ENCODE measurements at places on chromosomes 7 and 10.

- DNase-seq = no peak
Observed at GRCh38 chr7:48505051-48505450, 333.8 kb downstream of the ABCA13 start.

DNA sequence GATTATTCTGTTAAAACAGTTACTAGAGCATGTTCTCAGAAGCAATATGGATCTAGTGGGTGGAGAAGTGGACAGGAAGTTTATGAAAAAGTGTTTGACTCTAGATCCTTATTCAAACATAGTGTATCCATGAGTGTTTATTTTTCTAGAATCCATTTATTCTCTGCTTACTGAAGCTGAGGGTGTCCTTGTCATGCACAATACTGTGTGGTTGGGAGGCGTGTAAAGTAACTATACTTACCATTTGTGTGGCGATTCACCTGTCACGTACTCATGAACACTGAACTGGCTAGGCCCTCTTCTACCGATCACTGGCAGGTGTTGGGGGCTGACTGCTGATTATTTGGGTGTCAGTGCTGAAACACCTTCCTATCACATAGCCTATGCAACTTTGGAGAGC lies 74.0 kb downstream of the POU6F2 start:
- DNase-seq = no peak

DNA sequence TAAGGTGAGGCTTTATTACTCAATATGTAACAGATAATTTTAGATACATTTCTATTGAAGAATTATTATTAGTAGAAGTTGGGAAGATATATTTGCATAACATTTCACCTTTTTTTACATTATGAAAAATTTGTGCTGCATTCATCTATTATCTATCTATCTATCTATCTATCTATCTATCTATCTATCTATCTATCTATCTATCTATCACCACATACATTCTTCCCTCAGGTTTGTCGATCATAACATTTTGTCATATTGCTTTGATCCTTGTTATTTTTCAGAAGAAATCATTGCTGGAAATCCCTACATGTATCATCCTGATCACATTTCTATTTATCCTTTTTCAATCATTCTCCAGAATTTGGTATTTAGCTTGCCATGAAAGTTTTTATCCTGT lies 49.3 kb upstream of the CALCR start:
- no peak for DNase-seq

DNA sequence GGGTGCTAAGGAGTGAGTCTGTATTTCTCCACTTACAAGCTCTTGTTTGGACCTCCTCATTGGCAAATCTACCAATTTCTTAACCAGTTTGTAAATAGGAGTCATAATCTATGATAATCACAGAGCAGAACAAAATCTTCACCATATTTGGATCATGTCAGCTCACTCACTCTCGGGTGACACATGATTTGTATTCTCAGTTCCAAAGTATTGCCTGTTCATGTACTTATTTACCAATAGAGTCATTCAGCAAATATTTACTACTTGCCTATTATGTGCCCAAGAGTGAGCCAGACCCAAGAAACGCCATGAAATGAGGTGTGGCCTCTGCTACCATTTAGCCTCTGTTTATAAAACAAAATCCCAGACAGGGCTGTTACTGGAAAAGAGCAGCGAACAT lies 114.8 kb downstream of the TSPAN12 start:
- no peak for DNase-seq

GRCh38 chr10:101725296-101726114 lies 30.5 kb upstream of the FBXW4 start:
- peak; percentile 59 for DNase-seq

- DNase-seq = no peak
Observed at GRCh38 chr7:48497521-48497920, 326.3 kb downstream of the ABCA13 start.

Measured in Caco-2 (cell line).